ENCODE measurements at places on chromosomes 6 and 20.

- DNase-seq: no peak
These were observed 178.3 kb upstream of the FOXA2 start for GRCh38 chr20:22762576-22763256.

DNA sequence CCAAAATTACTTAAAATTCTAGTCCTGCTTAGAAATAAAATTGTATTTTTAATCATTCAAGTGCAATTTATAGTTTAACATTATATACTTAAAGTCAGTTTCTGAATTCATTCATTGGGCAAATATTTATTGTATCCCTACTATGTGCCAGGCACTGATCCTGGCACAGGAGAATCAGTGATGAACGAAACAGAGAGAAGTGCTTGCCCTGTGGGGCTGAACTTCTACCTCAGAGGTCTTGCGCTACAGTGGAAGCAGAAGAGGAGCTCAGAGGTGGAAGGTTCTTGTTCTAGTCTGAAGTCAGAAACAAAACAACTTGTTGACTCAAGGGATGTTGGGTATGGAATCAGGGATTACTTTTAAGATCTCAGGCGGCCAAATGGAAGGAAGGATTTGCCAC, 6.0 kb downstream of the CLDN20 start:
- no peak for DNase-seq

DNA sequence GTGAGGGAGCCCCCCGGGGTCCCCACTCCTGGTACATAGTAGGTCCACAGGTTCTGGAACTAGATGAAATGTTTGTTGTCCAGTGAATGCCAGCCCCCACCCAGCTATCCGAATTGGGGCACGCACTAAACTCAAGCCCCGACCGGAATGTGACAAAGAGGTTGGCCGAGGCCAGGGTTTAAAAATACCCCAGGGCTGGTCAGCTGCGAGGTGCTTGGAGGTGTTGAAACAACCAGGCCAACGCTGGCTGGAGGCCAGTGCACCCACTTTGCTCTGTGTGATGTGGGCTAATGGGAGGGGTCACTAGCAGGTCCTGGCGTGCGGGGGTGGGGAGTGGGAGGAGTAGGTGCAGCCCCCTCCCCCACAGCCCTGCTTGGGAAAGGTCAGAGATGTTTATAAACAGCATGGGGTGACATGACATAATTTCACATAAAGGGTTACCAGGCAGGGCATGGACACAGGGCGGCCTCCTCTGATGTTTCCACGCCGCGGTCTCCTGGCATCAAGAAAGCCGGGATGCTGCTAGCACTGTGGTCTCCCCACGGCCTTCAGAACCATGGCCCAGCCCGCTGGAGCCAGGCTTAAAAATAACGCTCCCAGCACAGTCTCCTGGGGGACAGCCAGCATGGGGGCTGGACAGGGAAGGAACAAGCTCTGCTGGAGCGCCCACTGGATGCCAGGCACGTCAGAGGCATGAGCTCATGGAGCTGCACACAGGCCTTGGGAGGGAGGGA, 111.2 kb upstream of the PTPN1 start:
- no peak for DNase-seq

GRCh38 chr20:20734475-20734948, 22.1 kb upstream of the RALGAPA2 start:
- no peak for DNase-seq

DNA sequence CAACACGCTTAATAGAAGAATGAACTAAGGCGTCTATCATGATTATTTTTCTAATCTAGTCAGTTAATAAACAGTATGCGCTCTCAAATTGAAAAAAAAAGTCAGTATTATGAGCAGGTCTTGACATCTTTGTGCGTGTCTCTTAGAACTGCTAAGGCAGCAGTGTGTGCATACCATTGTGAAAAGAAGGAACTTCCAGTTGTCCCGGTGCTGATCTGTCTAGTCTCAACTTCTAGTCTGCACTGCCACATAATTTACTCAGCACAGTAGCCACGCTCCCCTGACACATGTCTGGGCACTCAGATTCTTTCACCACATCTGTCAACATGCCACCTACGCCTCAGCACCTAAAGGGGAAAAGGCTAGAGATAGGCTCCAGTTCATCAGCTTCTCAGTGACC, 61.1 kb upstream of the SPDEF start:
- DNase-seq: no peak

DNA sequence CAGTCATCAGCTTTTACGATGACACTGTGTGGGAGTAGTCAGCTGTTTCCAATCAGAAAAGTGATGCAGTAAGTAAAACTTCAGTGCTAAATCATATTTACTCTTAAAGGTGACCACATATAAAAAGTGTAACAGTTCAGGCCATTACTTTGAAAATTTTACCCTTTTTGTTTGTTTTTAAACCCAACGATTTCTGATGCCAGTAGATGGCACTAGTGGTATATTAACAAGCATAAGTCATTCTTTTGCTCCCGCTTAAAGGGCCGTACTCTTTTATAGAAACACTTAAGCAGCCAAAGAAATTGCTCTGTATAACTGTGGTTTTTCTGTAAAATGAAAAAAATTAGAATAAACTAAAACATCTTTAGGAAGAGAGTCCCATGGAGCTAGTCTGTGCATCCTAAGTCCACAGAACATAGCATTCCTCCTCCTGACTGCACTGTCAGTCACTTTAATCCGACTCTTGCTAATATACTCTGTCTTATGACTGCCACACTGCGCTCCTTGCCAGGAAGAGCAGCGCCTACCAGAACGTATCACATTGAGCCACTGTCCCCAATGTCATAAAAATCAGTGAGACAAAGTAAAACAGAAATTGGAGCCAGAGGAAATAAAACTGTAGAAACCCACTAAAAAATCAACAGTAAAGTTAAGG, 25.0 kb downstream of the HEBP2 start:
- DNase-seq: no peak

- no peak for DNase-seq
These were observed 95.2 kb downstream of the JAG1 start for GRCh38 chr20:10578607-10579006.

GRCh38 chr20:17762873-17763557, 63.2 kb downstream of the BANF2 start:
- no peak for DNase-seq

- no peak for DNase-seq
These were observed at the start of gene SYNDIG1 for GRCh38 chr20:24469116-24469893. Gene SYNDIG1 (plus strand): TSS chr20:24469629. CDS start chr20:24543098, 73,469 bp downstream.

DNA sequence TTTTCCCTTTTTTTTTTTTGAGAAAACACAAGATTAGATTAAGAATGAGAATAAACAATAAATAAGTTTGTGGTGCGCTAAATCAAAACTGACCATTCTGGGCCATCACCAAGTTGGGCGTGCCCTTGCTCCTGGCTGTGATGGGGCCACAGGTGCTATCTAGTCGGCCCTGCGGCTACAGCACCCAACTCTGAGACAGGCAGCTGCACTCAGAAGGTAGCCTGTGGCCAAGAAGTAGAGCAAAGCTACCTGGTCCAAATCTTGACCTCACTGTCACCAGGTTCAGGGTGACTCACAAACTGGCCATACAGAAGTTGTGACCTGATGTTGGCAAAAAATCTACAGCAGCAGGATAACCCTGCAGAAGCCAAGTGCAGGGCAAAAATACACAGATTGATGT, 3.4 kb downstream of the TXNDC5 start:
- DNase-seq: no peak

- DNase-seq: no peak
These were observed 14.1 kb upstream of the CPNE5 start for GRCh38 chr6:36853325-36853724.

DNA sequence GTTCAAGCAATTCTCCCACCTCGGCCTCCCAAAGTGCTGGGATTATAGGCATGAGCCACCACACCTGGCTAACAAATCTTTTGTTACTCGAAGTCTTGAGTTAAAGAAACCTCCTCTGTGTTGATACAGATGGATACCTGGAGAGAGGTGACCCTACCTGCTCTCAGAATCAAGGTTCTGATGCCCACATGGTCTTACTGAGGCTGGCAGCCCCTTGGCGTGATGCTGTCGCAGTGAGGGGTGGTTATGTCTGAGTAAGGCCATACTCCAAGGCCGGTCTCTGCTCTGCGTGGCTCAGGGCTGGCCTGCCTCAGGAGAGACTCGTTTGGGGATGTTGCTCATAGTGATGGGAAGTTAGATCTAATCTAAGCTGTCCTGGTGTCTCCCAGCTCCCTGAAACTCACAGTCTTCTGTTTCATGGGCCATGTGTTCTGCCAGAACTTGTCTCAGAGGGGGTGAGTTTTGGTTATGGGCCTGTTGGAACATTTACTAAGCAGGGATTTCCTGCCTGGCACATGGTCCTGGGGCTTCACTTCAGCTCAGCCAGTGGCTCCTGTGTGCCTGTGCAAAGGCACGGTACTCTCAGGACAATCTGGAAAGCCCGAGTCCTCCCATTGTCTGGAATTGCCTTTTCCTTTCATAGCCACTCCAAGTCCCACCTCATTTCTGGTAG, 17.5 kb upstream of the TRAF3IP2 start:
- no peak for DNase-seq

- no peak for DNase-seq
These were observed 8.8 kb downstream of the MDFI start for GRCh38 chr6:41647061-41647511.

DNA sequence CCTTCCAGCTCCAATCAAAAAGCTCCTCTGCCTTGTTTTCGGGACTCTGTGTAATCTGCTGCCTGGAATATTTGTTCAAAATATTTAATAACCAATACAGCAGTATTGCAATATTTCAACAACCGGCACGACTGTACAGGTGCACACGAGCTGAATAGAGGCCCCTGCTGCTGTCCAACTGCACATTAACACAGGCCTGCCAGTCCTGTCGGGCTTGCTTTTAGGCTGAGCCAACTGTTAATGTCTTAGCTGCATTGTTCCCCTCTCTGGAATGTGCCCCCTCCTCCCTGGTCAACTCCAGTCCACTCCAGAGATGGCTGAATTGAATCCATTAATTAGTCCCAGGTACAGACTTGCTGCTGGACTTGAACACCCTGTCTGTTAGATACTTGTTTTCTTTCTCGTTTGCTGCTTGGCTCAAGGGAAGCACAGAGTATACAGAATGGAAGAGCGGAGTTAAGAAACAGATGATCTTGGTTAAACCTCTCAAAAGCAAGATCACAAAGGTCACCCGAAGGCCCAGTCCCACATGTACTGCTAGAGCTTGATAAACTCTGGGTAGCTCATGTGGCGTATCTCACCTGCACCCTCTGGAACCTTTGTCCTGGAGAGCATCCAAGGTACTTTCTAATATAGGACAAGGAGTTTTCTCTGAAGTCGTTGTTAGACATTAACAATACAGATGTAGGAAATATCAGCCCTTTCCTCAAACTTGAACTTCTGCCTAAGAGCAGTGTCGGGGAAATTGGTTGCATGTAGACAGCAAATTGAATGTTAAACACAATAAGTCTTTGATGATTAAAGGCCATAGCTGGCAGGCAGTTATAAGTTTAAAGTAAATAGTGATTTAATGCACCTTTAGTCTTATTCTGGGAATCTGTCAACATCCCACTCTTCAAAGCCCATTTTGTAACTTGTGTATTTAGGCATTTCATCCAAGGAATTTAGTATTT, 31.9 kb downstream of the SHLD1 start:
- DNase-seq: no peak

GRCh38 chr6:28940294-28940857, 16.6 kb upstream of the TRIM27 start:
- no peak for DNase-seq

DNA sequence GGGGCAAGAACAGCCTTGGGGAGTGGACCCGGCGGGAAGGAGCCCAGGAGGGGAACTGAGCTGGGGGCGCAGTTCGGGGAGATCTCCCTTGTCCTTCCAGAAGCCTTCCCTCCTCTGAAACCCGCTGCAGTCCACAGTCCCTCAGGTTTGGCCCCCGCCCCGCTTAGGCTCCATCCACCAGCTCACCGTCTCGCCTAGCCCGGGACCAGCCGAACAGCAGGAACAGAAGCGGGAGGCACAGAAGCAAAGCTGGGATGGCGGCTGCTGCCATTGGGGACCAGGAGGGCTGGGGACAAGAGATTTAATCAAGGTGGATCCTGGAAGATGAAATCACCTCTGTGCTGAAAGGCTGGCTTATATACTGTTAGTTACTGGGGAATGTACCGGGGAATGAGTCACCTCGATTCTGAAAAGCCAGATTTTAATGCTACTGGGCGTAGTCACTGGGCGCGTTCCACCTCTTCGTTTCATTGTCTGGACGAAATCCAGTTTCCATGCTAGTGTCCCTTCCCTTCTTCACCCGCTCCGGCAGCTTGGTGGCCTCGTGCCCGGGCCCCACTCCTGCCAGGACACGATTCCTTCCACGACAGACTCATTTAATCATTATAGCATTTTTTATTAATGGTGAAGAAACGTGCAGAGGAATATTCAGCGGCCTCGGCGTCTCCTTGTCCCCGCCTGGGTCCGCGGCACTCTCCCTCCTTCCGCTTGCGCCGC, at the start of gene RAET1L:
TSS of gene RAET1L (minus strand) at position 332 of the 717 bp plus-strand sequence. CDS start at position 271, 61 bp downstream.
- no peak for DNase-seq

DNA sequence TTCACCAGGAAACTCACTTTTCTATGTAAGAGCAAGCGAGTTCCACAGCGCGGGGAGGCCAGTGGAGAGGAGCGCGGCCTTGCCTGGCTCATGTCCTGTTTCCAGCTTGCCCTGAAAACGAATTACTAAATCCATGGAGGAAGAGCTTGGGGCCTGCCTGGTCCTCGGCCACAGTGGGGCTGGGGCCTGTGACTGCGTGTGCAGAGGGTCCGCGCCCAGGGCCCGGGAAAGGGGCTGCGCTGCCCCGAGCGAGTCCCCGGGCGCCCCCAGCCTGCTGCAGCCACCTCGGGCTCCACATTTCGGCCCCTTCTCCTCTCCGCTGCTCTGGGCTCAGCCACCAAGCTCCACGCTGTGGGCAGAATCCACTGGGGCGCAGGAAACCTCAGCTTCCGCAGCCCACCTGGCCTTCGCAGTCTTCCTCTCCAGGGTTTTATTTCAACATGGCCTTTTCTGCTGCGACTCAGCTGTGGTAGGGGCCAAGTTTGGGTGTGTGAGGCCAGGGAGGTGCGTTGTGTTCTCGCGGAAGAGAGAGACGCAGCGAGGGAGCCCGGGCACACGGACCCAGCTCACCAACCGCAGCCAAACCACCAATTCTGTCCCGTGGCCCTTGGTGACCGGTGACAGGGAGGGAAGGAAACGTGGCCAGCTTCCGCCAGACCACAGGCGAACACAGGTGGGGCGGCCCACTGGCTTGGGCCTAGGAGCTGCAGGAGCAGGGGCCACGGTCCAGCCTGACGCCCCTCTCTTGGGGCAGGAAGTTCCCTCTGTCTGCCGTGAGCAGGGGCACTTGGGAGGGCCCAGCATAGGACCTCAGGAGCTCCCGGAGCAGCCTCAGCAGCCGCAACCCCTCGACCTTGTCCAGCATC, 211.4 kb downstream of the ERMARD start:
- no peak for DNase-seq

GRCh38 chr6:90936286-90936685, 349.4 kb upstream of the MAP3K7 start:
- DNase-seq: no peak

DNA sequence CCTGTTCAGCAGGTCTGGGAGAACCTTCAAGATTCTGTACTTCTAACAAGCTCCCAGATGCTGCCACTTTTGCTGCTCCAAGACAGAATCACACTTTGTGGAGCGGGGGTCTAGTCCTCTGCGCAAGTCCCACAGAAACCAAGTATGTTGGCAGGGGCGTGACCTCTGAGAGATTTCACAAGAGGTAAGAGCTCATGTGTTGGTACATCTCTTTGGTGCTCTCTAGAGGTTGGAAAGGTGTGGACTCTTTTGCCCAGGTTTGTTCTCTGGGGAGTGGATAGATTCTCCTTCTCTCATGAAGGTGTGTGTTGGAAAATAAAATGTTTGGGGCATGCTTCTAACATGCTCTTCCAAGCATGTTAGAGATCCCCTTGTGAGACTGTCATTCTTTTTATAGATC, 340.9 kb upstream of the IRAK1BP1 start:
- DNase-seq: no peak

- no peak for DNase-seq
These were observed 24.7 kb upstream of the BLCAP start for GRCh38 chr20:37552415-37552814.

All from activated gamma-delta T cell treated with anti-CD3 and anti-CD28 coated beads, Interleukin-2, amount 50 U/mL, for 16 hours (primary cell).